ENCODE measurements at places on chromosomes 3 and 15.

GRCh38 chr3:58098531-58098930, 90.3 kb downstream of the FLNB start:
- no peak for DNase-seq

- DNase-seq = no peak
Measured at GRCh38 chr15:40354408-40355171, 3.4 kb upstream of the DISP2 start.

DNA sequence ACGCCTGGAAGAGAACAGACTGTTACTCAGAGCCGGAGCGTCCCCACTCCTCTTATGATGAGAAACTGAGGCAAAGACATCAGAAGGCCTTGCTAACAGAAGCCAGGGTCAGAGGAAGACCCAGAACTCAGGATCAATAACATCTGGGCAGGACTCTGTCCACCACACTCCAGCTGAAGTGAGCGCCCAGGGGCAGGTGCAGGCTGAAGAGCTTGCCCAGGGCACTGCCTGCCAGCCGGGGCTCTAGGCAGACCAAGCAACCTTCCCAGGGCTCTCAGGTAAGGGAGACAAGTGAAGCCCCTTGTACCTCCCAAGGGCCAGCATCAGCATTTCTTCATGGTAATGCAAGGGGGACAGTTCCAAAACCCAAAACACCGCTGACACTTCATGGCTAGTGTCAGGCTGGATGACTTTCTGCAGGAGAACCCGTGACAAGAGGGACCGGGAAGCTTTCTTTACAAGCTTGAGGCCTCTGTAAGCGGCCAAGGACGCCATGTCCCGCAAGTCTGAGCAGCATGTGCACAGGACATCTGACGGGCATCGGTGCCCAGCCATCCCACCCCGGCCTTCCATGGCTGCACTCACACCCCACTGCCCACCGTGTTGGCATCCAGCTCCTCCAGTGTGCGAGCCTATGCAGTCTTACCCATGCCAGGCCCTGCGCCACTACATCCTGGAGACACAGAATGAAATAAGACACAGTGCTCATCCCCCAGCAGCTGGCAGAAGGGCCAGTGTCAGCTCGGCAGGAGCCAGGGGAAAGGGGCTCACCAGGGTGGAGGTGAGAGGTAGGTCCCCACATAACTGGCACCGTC, 14.1 kb downstream of the XXYLT1 start:
- DNase-seq = no peak

DNA sequence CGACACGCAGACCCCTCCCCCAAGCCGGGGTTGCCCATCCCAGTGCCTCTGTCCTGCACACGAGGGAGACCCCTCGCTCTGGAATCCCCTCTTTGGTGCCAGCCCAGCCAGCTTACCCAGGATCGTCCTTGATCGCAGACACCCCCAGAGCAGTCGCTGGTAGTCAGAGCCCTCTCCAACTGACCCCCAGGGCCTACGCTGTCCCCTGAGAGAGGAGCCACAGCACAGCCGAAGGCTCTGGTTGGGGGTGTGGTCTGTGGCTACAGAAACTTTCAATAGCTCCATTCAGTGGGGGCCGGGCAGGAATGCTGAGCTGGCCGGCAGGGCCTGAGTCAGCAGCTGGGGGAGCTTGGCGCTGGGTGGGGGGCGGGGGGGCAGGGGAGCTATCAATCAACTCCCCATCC, at the start of gene LCTL:
LCTL (minus strand) TSS at position 258 of the 404 bp plus-strand sequence. CDS start 633 bp downstream, outside the sequence.
- no peak for DNase-seq

DNA sequence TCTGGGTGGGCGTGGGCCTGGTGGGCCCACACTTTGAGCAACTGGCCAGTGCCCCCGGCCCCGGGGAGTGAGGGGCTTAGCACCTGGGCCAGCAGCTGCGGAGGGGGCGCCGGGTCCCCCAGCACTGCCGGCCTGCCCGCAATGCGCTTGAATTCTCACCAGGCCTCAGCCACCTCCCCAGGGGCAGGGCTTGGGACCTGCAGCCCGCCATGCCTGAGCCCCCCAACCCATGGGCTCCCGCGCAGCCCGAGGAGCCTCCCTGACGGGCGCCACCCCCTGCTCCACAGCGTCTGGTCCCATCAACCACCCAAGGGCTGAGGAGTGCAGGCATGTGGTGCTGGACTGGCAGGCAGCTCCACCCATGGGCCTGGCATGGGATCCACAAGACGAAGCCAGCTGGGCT, 484.3 kb downstream of the UNC13C start:
- no peak for DNase-seq

- no peak for DNase-seq
Measured at GRCh38 chr3:81743096-81744025, 18.1 kb downstream of the GBE1 start.

- no peak for DNase-seq
Measured at GRCh38 chr3:10160346-10160745, 4.4 kb upstream of the IRAK2 start.

GRCh38 chr3:148789146-148789545, 38.5 kb upstream of the CPB1 start:
- DNase-seq = no peak

DNA sequence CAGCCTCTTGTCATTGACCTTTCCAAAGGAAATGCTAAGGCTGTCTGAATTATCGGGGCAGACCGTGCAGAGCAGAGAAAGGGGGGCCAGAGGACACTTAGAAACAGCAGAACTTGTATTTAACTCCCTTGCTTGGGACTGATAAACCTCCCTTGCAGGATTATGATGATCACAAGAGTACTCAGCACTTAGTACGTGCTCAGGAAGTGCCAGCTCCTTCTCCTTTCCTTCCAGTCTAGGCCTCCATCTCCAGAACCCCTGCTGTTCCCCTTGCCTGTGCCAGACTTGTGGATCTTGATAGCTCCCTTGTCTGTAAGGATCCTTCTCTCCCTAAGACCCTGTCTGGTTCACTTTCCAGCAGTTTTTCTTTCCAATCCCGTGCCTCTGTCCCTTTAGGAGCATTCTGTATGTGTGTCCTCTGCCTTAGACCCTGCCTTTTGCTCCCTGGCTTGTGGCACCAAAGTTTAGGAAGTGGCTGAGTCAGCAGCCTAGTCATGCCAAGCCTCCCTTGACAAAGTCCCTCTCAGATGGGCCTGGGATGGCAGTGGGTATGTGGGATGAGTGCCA, 747 bp downstream of the SORD start:
- no peak for DNase-seq

GRCh38 chr3:55170444-55170843, 242.6 kb upstream of the LRTM1 start:
- no peak for DNase-seq

DNA sequence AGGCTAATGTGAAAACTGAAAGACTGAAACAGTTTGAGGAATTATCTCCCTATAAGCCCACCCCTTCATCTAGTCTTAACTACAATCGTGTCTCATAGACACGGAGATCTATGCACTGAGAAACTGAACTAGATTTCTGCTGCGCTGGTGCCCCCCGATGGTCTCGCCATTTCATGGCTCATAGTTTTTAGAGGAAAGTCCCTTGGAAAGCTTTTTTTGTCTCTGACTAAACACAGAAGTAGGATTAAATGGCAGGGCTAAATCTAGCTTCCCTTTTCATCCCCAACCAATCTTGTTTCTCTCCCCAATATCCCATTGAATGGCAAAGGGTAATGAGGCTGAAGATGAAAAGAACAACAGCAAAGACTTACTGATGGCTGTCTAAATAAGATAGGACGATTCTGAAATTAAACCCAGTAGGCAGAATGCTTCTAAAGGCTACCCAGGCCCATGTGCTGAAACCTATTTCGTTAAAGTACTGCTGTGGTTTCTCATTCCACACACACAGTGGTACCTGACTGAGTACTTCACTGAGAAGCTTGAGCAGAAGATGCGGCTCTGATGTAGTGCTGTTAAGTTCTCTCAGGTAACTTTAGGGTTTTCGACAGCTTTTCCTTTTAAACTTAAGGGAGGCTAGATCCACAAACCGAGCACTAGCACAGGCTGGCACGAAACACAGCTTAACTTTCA, 142.7 kb downstream of the GADL1 start:
- DNase-seq = peak; percentile 46

- DNase-seq = no peak
Measured at GRCh38 chr3:126509597-126510307, 7.8 kb downstream of the UROC1 start.

DNA sequence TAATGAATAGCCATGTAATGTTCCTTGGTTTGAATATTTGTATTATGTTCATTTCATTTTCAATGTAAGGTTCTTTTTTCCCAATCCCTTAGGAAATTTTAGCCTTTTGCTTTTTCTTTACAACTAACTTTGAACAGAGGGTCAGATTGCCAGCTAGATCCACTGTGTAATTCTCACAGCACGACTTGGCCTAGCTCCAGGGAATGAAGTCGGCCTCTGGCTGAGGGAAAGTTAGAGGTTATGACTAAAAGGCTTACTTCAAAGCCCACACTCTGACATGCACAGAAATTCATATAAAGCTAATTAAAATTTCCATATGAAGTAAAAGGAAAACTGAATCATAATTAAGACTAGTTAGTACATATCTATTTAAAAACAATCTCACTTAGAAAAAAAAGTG, 38.7 kb downstream of the ROBO1 start:
- DNase-seq = no peak

- no peak for DNase-seq
Measured at GRCh38 chr3:63030666-63031065, 155.4 kb upstream of the CADPS start.

DNA sequence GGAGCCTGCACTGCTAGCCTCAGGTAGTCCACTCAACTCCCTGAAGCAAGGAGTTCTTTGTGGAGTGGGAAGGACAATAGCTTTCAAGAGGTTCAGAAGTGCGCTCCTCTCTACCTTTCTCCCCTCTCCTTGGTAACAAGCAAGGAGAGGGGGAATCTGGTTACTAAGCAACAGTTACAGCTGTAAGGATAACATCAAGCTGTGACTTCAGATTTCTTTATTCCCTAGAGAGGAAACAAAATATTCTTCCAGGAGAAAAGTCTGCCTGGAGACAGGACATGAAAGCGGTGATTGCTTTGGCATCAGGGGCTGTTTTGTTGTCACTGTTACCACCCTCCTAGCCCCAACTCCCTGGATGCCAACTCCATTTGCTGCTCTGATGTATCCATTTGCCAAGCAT, 70.4 kb downstream of the TRANK1 start:
- DNase-seq = no peak

- DNase-seq = no peak
Measured at GRCh38 chr3:162721736-162722135, 1225.1 kb downstream of the OTOL1 start.

GRCh38 chr3:180184816-180185215, 148.1 kb upstream of the PEX5L start:
- DNase-seq = no peak

DNA sequence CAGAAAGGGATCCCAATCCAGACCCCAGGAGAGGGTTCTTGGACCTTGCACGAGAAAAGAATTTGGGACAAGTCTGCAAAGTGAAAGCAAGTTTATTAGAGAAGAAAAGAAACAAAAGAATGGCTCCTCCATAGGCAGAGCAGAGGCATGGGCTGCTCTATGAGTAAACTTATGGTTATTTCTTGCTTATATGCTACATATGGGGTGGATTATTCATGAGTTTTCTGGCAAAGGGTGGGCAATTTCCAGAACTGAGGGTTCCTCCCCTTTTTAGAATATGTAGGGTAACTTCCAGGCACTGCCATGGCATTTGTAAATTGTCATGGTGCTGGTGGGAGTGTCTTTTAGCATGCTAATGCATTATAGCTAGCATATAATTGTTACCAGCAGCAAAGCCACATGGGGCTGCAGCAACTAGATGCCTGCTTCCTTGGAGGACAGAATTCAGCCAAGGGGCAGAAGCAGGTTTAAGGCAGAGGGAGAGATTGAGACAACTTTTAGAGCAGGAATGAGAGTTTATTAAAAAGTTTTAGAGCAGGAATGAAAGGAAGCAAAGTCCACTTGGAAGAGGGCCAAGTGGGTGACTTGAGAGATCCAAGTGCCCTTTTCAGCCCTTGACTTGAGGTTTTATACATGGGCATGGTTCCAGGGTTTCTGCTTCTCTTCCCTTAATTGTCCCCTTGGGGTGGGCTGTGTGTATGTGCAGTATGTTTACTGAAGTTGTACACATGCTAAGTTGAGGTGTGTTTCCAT, 41.3 kb downstream of the METTL6 start:
- DNase-seq = no peak

GRCh38 chr15:80557441-80558234, 137.5 kb upstream of the ABHD17C start:
- DNase-seq = no peak

DNA sequence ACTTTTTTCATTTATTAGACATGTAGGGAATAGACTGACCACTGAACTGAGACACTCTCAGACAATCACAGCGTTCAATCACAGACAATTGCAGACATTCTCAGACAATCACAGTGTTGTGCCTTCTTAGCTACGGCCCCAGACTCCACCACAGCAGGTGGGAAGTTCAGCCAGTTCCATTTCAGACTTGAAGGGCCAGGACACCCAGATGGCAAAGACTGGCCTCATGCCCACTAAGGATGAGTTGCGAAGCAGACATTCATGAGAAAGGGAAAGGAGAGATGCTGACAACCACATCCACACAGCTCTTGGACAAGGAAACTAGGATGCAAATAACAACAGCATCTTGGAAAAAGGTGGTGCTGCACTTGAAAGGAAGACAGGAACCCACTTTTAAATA, 21.9 kb upstream of the ALDH1L1 start:
- no peak for DNase-seq

- no peak for DNase-seq
Measured at GRCh38 chr3:114364806-114365654, 71.2 kb downstream of the TIGIT start.

GRCh38 chr3:188829576-188829975, 342.2 kb upstream of the TPRG1 start:
- DNase-seq = no peak

DNA sequence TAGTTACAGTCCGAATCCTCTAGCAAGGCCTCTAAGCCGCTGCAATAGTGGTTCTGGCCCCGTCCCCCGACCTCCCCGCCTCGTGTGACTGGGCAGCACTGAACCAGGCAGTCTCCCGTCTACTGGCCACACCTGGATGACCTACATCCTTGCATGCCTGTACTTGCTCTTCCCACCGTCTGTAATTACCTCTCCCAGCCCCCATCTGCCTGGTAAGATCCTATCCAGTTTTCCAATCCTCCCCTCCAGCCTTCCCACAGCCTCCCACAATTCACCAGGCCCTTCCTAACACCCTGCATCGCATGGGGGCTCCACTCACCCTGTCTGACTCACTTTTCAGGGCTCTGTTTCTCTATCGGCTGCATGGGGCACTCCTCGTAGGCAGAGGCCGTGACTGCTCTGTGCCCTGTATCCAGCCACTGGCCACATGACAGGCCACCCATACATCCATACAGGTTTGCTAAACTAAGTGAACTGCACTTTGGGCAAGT, 32.8 kb downstream of the XXYLT1 start:
- no peak for DNase-seq

DNA sequence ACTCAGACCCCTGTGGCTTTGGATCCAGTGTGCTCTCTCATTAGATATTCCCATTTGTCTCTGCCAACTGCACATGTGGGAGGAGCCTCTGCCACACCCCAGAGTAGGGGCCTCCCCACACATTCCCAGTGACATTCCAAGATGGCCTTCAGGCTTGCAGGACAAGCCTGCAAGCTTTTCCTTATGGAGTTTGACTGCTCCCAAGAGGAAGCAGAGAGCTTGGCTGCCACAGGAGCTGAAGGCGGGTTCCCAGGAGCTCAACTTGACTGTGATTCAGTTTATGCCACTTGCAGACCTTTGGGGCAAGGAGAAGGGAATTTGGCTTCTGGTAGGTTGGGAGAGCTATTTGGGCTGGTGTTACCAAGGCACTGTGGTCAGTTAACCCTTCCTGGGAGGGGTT, 22.5 kb upstream of the EPHB1 start:
- DNase-seq = no peak

Measured in stimulated activated CD4-positive, alpha-beta T cell treated with anti-CD3 and anti-CD28 coated beads, Interleukin-15, amount 100 ng/mL, for 1 hour (primary cell).